ENCODE measurements at places on chromosomes 2 and 18.

GRCh38 chr2:223007531-223007930 is 44.5 kb upstream of the KCNE4 start:
- no peak for DNase-seq

DNA sequence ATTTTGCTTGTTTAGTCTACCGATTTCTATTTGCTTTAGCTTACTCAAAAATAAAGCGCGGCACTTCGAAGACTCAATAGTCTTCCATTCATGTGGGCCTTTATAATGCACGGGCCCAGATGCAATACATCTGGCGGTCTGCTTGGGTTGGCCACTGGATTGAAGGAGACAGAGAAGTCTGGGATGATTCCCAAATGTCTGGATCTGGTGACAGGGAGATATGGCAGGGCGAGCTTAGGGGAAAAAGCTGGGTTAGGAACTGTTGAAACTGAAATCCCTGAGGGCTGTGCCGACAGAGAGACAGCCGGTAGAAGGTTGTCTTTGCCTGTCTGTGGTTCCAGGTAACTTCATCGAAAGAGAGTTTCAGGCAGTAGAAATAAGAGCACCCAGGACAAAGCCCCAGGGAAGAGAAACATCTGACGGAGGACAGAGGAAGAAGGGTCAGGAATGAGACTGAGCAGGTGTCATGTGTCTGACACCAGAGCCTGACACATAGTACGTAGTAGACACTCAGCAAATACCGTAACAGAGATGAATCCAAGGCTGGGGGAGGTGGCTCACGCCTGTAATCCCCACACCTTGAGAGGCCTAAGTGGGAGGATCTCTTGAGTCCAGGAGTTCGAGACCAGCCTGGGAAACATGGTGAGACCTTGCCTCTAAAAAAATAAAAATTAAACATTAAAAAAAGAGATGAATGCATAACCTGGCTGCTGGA is 13.6 kb downstream of the CLUL1 start:
- no peak for DNase-seq

DNA sequence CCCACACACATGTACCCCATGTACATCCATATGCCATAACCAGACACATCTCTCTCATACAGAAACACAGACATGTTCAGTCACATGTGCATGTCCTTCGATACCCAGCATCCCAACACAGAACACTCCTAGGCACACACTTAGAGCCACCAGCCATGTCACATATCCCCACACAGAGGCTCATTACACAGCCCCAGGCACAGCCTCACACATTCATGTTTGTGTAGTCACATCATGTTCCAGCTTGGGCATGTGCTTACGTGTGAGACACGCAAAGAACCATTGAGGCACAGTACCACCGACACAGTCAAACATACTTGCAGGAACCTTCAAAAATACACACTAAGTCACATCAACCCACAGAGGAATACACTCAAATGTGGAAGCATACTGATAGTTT is 17.3 kb downstream of the FBXO41 start:
- no peak for DNase-seq

DNA sequence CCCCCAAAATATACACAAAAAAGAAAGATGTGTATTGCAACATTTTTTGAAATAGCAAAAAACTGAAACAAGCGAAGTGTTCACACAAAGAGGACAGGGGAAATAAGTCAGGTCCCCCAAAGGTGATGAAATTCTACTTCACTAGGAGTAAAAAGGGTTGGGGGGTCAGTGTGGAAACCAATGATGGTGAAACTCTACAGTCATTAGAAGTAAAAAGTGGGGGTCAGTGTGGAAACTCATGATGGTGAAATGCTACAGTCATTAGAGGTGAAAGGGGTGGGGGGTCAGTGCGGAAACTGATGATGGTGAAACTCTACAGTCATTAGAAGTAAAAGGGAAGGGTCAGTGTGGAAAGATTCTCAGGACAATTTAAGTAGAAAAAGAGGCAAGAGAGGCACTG is 298.2 kb downstream of the EIPR1 start:
- no peak for DNase-seq

DNA sequence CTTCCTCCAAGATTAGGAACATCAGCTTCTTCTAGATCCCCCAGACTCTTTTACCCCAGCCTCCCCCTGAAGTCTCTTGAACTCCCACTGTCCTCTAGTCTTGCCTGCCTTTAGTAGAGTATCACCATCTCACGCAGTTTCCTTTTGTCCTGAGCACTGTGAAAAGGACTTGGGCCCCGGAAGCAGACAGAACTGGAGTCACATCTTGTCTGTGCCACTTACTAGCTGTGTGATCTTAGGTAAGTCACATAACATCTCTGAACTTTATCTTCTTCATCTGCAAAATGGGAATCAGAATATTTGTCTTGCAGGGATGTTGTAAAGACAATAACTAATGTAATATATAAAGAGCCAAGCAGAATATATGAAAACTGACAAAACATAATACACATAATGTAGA is 8.4 kb upstream of the TRABD2A start:
- no peak for DNase-seq

- DNase-seq, result no peak
Measured at GRCh38 chr2:128721096-128721495, 402.4 kb upstream of the HS6ST1 start.

- no peak for DNase-seq
Measured at GRCh38 chr2:173436088-173436487, 81.4 kb downstream of the CDCA7 start.

GRCh38 chr2:69989009-69989408 is 27.6 kb upstream of the ASPRV1 start:
- no peak for DNase-seq

GRCh38 chr2:165462443-165462842 is 7.1 kb upstream of the CSRNP3 start:
- no peak for DNase-seq

All from stimulated activated CD4-positive, alpha-beta T cell treated with anti-CD3 and anti-CD28 coated beads, Interleukin-2, amount 100 ng/mL, for 48 hours (primary cell).